ENCODE measurements at places on chromosomes 3 and 15.

DNA sequence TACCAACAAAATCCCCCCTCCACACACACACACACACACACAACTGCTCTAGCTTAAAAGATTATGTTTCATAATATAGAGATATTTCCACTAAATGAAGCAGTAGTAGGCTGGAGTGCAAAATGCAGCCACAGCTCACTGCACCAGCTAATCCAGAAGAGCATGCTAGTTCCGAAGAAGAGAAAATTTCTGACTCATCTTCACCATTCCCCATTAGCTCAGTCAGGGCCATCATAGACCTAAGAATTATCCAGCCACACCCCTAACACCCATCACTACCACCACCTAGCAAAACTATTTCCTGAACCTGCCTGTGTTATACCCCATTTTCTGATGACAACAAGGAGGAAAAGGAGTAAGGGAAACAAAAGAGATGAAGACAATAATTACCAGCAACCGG is 67.1 kb upstream of the UBE2E2 start:
- DNase-seq: no peak

- DNase-seq: no peak
These were observed 5.9 kb downstream of the EHD4 start for GRCh38 chr15:41966414-41966812.

DNA sequence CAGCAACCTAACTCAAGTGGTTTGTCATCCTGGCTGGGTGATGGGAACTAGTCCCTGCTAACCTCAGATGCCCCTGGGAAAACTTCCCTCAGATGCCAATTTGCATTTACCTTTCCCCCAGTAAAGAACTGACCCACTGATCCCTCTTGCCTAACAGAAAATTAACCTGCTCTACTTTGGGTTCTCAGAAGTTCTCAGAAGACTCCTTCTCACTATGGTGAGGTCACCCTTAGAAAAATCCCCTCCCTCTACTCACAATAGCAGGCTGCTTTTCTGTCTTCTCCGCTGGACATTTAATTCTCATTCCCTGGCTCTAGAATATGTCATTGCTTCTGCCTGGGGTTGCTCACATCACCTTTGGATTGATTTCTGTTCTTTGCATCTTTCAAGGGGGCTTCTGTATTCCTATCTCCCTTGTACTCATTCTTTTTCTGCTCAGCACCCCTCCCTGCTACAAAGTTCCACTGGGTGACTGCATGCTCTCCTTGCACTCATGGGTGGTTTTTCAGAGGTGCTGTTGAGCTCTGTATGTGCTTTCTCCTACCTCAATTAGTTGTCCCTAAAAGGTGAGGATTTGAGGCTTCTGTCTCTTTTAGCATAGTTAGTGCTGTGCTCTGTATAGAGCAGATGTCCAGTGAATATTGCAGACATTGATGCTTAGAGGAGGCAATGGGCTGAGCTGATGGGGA is 869 bp downstream of the PLA1A start:
- DNase-seq: no peak

- no peak for DNase-seq
These were observed 2.0 kb upstream of the SLC24A1 start for GRCh38 chr15:65619626-65620290.

GRCh38 chr3:124826703-124827102 is 60.5 kb downstream of the ITGB5 start:
- no peak for DNase-seq

- DNase-seq: no peak
These were observed 27.9 kb upstream of the FAM174B start for GRCh38 chr15:92683511-92683834.

DNA sequence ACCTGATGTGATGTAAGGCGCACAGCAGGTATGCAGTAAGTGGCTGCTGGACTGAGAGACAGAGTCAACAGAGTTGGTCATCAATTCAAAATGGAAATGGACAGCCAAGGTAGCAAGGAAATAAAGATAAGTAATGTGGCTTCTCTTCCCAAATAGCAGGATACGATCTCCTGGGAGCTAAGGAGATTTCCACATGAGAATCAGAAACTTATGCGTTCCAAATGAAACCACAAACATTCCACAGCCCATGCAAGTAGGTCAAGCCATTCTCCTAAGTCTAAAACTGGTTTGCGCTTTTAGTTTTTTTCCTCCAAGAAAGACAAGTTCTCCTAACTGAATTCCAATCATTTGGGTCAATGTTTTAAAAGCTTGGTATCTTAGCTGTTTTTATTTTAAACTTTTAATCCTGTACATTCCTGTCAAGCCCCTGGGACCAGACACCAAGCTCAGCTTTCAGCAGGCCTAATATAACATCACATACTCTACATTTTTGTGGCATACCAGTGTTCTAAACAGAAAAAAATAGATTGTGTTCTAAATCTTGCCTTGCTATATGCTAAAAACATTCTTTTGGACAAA is 73.7 kb upstream of the TSPAN3 start:
- DNase-seq: no peak

GRCh38 chr3:87082796-87083440 is 92.0 kb upstream of the VGLL3 start:
- DNase-seq: no peak

DNA sequence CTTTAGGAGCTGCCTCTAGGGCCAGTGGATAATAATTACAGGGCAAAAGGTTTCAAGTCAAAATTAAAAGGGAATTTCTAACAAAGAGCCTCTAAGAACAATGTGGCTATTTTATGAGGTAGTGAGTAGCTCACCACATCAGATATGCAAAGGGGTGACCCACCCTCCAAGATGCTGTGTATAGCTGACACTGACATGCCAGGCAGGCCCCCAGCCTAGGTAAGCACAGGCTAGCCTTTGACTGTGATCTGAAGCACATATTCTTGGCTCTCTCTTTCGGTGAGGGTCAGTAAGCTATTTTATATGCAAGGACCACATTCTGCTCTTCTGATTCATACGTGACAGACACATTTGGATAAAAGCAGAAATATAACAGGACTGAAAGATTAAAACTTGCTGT is 2.8 kb upstream of the THSD4 start:
- DNase-seq: no peak

GRCh38 chr3:141368062-141368924 is at the start of gene ZBTB38:
ZBTB38 (plus strand) TSS chr3:141368504; CDS start chr3:141442389, 73,885 bp downstream.
- no peak for DNase-seq
